ENCODE measurements at places on chromosomes 7 and 10.

DNA sequence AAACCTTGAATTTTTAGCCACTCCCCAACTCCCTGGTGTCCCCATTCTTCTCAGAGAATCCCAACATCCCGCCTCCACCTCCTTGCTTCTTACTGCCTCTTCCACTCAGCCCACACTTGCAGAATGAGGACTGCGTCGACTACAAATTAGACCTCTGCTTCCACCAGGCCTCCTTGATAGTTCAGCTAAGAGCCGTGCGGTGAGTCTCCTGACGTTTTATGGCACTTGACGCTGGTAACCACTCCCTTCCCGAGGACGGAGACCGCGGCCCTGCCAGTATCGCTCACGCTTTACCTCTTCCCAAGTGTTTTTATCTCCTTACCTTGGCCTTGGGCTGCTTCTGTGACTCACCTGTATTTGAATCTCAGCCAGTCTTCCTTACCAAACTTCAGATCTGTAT is 31.1 kb downstream of the RBM17 start:
- no peak for DNase-seq

DNA sequence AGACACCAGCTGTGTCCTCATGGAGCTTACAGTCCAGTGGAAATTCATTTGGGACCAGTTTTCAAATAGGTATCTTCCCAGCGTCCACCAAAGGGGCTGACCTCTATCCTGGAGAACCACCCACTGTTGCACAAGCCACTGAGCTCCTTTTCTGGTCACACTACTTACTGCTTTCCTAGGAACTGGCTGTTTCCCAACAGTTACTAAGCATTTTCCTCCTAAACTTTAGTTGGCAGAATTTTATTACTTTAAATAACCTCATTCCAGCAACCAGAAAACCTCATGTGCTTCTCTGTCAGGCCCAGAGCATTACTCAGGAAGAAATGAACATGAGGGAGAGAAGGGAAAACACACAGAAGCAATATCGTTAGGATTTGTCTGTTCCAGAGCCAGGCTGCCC is 183.1 kb downstream of the GPAM start:
- DNase-seq = no peak

GRCh38 chr7:91151916-91152315 is 112.3 kb upstream of the FZD1 start:
- DNase-seq = no peak

DNA sequence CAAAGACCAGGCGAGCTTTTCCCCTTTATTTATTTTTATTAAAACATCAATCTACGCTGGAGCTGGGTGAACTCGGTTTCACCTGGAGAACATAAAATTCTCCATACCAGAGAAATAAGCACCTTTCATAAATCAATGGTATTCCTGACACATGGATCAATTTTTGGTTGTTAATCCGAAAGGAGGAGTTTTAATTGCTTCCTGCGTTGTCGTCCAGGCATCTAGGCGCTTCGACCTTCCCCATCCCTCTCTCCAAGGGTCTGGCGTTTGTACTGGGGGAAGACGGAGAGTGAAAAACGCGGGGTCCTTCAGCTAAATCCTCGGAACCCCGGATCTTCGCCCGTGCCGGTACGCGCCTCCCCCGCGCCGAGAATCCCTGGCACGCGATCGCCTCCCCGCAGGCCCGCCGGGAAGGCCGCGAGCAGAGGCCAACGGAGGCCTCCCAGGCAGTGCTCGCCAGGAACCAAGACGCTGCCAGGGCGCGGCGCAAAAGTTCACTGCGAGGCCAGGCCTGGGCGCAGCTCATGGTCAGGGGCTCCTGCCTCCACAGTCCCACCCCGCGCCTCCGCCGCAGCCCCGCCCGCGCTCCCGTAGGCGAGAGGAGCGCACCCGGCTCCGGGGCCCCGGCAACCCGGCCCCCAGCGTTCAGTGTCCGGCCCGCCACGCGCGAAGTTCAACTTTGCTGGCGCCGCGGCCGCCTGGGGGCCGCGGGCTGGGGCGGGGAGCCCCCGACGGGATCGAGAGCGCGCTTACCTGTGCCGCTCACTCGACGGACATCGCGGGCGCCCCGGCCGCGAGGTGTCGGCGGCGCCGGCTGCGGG is 8.3 kb upstream of the EBF3 start:
- no peak for DNase-seq

- DNase-seq = no peak
These were observed 5.6 kb downstream of the RAPGEF5 start for GRCh38 chr7:22351329-22351692.

DNA sequence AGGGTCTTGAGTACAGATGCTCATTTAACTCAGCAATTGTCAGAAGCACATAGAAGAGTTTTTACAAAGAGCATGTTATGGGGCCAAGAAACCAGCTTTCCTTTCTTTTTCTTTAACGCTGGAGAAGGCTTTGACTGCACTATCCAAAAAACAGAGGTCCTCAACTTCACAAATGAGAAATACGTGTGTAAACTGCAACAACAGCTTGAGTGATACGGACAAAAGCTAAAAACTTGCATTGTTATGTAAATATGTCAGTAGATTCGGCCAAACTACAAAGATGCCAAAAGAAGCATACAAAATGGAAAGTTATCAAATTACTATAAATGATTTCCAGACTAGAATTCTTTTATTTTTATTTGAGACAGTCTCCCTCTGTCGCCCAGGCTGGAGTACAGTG is 62.4 kb upstream of the C10orf90 start:
- no peak for DNase-seq
